NCI-H1930 (cell line): ENCODE measurements at places on chromosomes 2 and 18.

DNA sequence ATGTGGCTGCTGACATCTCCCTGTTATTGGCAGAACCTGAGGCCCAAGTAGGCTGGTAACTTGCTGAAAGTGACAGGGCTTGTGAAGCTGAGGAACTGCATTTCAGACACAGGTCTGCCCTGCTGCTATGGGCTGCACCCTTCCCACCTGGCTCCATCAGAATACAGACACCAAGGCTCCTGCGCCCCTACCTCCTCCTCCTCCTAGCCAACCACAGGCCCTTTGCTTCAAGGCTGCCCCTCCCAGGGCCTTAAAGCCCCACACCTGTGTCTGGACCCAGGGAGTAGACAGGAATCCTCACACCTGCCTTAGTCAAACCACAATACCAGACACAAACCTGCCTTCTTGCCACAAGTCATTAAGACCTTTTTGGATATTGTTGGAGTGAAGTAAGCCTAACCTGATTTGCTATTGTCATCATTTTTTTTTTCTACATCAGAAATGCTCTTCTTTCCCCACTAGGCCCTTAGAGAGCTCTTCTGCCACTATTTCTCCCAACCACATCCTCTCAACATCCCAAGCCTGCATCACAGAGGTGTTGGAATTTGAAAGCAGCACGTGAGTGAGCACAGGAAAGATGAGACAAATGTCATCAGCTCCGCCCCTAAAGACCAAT, 489.7 kb downstream of the EIPR1 start:
- no peak for DNase-seq

GRCh38 chr18:45657357-45658335, 42.4 kb downstream of the SLC14A2 start:
- no peak for DNase-seq

- no peak for DNase-seq
Measured at GRCh38 chr2:195659114-195659513, 2.1 kb downstream of the SLC39A10 start.

DNA sequence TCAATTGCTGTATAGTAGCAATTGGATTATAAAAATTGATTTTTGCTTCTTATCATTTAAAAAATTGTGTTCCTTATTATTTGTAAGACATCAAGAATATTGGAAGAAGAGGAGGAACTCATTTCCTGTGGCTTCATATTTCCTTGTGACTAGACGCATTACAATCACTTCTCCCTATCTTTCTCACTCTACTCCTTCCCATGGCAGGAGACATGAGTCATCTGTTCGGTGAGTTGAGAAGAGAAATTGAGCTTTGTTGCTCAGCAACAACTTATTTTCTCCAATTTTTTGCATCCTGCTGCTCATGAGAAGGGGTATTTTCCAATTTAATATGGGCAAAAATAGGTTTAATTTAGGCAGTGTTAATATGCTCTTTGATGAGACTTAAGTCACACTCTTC, 1783.9 kb downstream of the SUCLG1 start:
- DNase-seq: no peak

DNA sequence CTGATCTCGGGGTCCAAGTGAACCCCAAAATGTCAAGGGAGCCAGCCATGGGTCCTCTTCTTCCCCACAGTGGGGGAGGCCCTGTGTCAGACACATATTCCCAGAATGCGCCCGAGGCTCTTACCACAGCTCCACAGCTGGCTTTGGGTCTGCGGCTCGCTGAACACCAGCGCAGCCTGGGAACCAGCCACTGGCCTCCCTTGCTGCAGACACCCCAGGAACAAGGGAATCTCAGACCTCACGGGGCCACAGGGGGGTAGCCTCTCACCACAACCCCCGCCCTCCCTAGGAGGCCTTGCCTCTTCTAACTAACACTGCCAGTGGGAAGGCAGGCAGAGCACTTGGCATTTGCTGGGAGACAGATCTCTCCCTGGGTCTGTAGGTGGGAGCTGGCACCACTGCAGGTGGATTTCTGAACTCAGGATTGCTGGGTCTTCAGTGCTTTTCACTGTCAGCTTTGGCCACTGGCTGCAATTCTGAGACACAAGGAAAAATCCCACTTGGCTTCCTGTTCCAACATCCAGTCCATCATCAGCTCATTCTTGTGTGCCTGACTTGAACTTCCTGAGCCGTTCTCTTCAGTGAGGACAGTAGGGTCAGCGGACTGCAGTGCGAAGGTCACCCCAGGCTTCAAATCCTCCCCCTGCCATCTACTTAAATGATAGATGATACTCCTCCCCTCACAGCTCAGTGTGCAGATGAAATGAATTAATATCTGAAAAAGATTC, 128.7 kb downstream of the CAPN13 start:
- DNase-seq: no peak

DNA sequence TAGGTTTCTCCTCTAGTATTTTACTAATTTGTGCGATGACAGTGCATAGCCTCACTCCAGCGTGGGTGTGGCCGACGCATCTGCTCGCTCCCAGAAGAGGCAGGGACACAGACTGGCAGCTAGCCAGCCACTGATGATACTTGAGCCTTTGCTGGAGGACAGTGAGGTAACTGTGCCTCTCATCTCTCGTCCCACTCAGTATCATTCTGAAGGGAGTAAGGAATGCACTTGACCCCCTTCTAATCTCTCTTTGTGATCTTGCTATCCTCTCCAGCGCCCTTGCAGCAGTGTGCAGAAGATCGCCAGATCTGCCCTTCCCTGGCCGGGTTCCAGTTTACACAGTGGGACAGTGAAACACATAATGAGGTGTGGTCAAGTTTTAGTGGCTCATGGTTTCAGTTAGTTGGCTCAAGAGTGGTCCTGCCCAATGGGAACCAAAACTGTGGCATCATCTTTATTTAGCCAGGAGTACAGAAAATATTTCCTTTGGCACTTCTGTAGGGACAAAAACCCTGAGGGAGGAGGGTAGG, 17.5 kb downstream of the NCAPH start:
- no peak for DNase-seq

DNA sequence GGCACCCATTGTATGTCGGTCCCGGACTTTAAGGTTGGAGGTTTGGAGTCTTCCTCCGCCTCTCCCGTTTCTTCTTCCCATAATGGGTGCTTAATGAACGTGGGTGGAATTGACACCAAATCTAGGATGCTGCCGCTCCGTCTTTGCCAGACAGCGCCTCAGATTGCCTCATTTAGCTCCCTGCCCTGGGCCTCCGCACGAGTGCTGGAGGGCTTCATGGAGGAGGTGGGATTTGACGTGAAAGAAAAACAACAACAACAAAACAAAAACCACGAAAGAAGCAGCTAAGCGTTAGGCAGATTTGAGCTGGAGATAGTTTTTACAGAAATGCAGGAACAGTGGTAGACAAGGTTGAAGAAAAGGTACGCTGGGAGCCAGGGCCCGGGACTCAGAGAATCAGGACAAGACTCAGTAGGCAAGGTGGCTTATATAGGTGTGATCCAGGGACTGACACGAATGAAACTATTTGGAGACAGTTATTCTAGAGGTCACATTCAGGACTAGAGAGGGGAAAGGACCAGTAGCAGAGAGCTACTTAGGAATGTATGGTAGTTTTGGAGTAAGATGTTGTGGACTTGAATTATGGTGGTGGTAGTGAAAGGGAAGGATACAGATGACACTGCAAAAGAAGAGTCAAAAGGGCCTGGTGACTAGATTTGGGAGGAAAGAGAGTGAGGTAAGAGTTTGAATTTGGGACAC, 605 bp downstream of the ZNF2 start:
- DNase-seq: no peak

DNA sequence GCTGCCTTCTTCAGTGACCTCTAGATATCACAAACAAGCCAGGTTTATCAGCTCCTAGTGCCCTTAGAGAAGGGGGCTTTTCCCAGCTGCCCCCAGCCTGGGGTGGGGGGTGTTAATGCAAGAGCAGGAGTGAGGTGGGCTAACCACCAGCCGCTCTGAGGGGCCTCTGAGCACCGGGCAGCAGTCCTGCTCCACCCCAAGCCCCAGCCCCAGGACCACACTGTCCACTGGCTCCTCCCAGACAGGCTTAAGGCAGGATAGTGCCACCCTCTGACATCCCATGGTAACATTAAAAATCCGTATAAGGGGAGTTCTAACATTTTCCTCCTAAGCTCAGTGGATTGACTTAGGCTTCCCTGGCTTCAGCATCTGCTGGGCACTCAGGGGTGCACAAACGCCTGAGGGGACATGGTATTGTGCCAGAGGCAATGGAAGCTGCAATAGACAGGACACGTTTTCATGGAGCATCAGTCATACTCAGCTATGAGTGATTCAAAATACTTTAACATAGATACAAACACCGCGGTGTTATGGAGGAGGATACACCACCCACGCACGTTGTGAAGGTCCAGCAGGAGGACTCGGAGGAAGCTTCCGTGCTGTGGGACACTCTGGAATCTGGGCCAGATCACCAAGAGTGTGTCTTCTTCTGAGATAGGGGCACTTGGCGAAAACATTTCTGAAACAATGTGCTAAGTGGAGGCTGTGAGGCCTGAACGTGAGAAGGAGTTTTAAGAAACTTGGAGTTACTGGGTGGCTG, 112.7 kb upstream of the EPC2 start:
- DNase-seq: no peak

DNA sequence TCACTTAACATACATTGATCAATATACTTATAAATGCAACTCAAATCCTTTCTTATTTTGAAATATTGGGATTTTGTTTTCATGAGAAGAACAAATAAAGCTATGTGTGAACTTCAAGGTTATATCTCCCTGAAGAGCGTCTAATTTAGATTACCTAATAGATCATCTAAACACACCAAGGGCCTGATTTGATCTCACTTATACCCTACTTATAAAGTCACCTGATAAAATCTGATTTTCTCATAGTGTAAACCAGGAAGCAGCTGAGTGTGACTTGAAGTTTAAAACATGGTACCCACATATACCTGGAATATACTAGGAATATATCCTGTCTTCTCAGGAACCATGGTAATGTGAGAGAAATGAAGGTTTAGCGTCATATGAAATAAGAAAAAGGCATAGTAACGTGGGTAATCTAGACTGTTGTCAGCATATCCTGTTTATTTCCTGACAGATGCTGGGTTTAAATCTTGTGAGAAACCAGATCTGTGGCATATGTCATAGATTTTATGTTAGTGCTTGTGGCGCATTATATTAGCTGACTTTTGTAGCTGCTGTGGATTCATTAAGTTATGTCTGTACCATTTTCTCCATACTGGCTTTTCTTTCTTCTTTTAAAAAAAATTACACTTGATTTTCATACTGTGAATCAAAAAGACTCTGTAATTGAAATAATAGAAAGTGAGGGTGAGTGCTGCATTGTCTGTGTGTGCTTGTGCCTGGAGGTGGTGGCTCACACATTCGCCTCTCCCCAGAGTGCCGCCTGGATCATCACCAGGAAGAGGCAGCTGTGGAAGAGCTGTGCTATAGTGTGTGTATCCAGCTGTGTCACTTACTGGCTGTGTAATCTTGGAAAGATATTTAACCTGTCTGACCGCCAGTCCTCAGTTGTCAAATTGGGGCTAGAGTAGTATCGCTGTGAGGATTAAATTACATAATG, 164.0 kb downstream of the MYO3B start:
- DNase-seq: peak; percentile 61

DNA sequence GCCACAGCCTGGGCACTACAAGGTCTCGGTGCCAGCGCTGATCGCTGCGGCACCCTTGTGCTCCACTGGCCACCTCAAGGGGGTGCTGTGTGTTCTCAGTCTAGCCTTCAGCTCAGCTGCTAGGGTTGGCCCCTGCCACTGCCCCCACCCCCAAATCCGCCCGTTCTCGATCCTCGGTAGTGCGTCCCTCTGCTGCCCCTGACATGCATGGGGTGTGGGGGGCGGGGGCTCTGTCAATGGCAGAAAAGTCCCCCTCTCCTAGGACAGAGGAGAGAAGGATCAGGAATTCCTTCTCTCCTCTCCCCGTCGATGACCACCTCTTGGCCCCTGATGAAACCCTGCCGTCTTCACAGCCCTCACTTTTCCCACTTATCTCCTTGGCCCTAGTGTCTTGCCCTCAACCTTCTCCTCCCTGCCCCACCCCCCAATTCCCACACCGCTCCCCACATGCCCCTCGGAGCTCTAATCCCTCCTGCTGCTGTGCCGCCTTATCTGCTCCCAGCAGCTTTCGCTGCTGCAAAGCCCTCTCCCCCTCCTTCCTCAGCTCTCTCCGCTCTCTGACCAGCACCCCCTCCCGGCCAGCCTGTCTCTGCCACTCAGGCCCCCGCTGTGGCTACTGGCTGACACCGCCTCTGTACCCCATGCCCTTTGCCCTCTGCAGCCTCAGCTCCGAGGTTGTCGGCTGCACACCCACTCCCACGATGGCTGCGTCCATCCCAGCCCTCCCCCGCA, 4.3 kb upstream of the ASIC4 start:
- DNase-seq: peak; percentile 28

DNA sequence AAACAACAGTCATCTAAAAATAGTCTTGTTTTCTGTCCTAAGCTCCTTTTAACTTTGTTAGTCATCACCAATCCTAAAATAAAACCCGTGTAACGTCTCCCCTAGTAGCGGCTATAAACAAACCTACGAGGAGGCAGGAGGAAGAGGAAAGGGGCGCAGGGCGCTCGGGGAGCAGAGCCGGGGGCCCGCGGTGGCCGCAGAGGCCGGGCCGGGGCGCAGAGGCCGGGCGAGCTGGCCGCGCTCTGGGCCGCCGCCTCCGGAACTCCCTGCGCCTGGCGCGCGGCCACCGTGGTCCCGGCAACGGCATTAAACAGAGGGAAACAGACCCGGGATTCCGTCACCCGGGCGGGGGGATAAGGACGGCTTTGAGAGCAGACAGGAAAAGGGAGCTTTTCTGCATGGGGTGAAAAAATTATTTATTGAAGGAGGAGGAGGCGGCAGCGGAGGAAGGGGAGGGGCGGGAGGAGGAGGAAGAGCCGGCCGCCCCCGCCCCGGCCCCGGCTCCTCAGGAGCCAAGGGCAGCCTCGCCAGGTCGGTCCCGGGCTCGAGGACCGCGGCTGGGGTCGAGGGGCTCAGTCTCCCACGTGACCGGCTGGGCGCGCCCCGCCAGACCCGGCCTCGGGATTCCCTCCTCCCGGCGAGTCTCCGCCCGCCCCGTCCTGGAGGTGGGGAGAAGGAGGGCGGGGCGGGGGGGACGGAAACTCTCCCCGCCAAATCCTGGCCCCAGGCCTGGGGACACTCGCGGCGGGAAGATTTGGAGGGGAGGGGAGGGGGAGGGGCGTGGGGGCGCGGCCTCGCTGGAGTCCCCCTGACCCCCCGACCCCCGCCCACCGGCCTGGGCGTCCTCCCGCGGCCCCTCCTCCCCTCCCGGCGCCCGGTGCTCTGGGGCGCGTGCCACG, 1.8 kb upstream of the NFATC1 start:
- DNase-seq: peak; percentile 36

DNA sequence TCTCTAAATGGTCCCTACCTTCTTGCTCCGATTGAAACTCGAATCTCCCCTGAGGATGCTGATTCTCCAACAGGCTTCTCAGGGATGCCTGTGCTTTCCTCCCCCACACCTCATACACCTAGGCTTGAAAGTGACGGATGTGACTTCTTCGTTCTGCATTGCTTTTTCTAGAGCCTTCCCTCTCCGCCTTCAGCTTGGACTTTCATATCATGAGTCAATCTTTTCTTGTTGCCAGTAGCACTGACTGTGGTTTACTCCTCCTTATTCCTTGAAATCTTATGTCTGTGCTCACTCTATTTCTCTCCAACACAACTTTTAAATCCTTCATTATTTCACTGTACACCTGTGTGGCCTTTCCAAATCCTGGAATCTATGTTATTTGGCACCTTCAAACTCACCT, 451.4 kb downstream of the TMX3 start:
- DNase-seq: no peak
